ENCODE measurements at places on chromosomes 16 and 17. TPM values are rescaled to one million over a fixed set of nuclear protein-coding genes. Genes with fewer than 3 reads are reported as not detected.

FGF11 gene
- 0.45 TPM for total RNA-seq

KRTAP2-3 gene
- not detected for total RNA-seq

CAVIN1 gene
- total RNA-seq: 11.2 TPM

FAAP100 gene
- total RNA-seq: 35.0 TPM

PRR29 gene
- total RNA-seq: not detected

ACSM3 gene
- 0.48 TPM for total RNA-seq

CA4 gene
- total RNA-seq: not detected

RASL10B gene
- total RNA-seq: 4.3 TPM

NEK8 gene
- total RNA-seq: 2.1 TPM

GRCh38 chr16:30084816-30085159 lies 6.9 kb downstream of the TBX6 start:
- DNase-seq: no peak

GRCh38 chr16:11563493-11564040 lies 23.2 kb downstream of the LITAF start:
- no peak for DNase-seq

- no peak for DNase-seq
These were observed 17.0 kb downstream of the HS3ST3A1 start for GRCh38 chr17:13584701-13585080.

- DNase-seq: no peak
These were observed 8.9 kb upstream of the KRTAP17-1 start for GRCh38 chr17:41324180-41325075.

- peak; percentile 36 for DNase-seq
These were observed 31.2 kb upstream of the ENPP7 start for GRCh38 chr17:79699386-79700036.

DNA sequence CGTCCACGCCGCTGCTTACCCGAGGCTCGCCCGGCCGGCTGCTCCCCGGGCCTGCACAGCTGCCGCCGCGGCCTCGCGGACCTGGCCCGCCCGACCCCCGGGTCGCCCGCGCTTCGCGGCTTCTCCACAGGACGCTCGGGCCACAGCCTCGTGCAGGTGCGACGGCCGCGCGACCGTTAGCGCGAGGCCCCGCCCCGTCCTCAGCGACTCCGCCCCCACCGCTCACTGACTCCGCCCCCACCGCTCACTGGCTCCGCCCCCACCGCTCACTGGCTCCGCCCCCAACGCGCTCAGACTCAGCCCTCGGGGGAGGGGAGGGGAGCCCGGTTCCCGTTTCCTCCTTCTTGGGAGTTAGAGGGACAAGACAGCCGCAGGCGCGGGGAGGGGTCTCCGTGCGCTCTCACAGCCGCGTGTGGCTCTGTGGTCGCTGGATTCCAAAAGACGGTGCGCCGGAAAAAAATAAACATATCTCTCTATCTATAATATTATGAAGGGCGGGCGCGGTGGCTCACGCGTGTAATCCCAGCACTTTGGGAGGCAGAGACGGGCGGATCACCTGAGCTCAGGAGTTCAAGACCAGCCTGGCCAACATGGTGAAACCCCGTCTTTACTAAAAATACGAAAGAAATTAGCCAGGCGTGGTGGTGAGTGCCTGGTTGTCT lies at the start of gene MEIOB:
TSS of gene MEIOB (minus strand) at position 191 of the 662 bp plus-strand sequence. CDS start 3,989 bp downstream, outside the sequence.
- no peak for DNase-seq

- no peak for DNase-seq
These were observed 9.3 kb downstream of the JUP start for GRCh38 chr17:41777157-41777573.

GRCh38 chr16:80038566-80038965 lies 438.0 kb upstream of the MAF start:
- no peak for DNase-seq

GRCh38 chr16:66364117-66364958 lies 2.2 kb upstream of the CDH5 start:
- DNase-seq: no peak

GRCh38 chr16:66996324-66996982 lies 8.1 kb downstream of the CES4A start:
- DNase-seq: peak; percentile 79

- DNase-seq: no peak
These were observed 18.2 kb upstream of the BHLHA9 start for GRCh38 chr17:1251866-1252608.

DNA sequence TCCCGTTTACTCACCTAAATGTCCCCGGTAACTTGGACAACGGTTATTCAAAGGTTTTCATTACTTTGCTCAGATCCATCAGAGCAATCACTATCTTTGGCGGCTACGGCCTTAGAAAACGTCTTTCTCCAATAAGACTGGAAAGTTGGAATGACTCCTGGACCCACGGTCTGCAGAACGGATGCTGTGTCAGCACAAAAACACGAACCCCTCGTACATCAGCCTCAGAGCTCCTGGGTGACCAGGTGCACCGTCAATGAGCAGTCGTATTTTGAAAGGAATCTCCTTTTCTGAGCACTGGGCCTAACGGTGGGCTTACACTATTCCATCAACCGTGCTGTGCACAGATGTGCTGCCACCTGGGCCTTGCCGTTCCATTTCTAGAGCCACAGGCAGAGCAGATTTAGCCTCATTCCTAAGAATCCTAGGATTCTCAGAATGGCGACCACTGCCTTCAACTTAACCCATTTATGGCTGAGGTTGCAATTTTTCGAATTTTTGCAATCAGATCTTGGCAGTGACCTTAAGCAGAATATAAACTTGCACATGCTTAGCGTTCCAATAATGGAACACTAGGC lies 110.8 kb upstream of the ZNF750 start:
- no peak for DNase-seq

Measured in SK-MEL-5 (cell line).